ENCODE measurements at places on chromosomes 7 and 10.

GRCh38 chr10:62650411-62650810 is 154.1 kb upstream of the ADO start:
- DNase-seq, result no peak

GRCh38 chr10:133537546-133538545 is 10.7 kb downstream of the CYP2E1 start:
- no peak for DNase-seq

GRCh38 chr7:99554939-99555338 is 3.0 kb upstream of the FAM200A start:
- DNase-seq, result no peak

GRCh38 chr7:114789871-114790311 is 132.0 kb upstream of the MDFIC start:
- peak; percentile 59 for DNase-seq

DNA sequence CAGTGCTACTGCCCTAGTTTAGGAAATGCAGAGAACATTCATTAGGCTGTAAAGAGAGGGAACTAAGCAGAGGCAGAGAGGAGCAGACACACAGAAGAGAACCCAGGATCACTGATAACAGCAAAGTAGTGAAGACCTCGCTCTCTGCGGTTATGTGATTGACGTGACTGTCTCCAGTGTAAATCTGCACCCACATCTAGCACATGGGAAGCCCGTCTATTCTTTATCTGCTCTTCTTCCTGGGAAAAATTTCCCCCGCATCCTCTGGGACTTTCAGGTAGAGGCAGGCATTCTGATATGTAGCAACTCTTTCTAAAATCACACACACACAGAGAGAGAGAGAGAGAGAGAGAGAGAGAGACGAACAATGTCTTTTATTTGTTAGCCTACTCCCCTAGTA is 699.6 kb downstream of the GRID1 start:
- no peak for DNase-seq

GRCh38 chr7:21383227-21384220 is 44.4 kb upstream of the SP4 start:
- no peak for DNase-seq

- DNase-seq, result no peak
Observed at GRCh38 chr10:71314028-71314693, 4.9 kb upstream of the SLC29A3 start.

DNA sequence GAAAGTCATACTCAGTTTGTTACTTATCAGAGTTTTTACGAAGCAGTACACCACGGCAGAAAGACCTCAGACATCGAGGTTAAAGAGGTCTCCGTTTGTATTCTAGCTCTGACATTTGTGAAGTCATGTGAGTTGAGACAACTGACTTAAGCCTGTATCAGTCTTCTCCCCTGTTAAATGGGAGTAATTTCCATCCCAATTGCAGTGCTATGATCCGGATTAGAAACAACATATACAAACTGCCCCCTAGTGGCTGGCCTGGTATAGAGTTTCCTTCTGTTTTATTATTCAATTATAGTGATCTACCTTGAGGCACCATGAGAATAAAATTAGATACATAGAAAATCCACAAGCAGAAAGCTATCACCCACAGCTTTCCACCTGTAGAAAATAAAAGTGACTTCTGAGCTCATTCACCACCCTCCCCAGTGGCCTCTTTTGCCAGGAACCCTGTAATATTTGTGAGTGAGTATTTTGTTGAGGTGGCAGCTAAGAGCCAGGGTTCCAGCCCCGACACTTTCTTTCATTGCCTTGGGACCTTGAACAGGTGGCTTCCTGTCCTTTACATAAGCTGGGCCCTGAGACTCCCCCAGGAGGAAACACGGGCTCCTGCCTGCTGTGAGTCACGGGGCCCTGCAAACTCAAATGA is 607.2 kb upstream of the MGMT start:
- DNase-seq, result no peak

DNA sequence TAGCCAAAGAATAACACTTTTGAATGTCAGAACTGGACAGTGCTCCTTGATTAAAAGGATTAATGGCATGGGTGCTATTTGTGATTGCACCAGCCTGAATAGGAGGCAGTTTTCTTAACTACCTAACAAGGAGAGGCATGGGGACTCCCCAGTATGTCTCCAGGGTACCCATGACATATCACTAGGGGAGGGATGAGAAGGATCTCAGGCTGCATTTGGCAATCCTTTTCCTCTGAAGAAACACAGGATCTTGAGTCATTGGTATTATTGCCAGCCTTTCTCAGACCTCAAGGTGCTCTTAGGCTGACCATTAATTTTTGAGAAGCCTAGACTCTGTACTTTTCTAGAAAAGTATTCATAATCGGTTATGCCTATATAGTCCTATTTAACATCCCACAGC is 77.5 kb upstream of the NPVF start:
- DNase-seq, result no peak

DNA sequence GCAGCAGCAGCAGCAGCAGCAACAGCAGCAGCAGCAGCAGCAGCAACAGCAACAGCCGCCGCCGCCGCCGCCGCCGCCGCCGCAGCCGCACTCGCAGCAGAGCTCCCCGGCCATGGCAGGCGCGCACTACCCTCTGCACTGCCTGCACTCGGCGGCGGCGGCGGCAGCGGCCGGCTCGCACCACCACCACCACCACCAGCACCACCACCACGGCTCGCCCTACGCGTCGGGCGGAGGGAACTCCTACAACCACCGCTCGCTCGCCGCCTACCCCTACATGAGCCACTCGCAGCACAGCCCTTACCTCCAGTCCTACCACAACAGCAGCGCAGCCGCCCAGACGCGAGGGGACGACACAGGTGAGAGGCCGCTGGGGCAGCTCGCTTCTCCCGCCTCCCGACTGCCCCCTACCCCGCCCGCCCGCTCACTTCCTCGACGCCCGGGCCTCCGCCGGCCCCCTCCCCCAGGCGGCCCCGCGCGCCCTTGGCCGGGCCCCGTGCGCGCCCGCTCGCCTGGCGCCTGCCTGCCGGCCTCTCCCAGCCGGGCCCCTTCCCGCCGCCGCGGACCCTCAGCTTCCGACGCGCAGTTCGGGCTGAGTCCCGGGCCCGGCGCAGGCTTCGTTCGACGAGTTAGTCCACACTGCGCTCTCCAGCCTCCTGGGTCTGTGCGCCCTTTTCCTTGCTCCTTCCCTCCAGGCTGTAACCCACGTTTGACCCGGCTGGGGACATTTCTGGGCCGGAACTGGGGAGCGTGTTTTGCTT is 882 bp downstream of the DLX6 start:
- no peak for DNase-seq

DNA sequence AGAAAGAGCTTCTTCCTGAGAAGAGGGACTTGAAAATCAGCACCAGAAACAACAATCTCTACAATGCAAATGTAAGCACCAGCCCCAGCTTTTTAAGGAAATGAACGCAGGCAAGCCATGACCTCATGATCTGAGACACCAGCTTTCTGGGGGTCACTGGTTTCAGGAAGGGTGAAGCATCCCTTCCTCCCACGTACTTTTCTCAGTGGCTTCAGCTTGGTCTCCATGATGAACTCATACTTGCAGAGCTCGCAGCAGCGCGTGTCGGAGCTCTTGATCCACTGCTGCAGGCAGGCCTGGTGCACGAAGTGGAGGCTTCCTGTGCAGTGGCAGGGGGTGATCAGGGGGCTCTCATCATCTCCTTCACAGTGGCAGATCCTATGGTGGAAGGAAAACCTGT is 87.0 kb downstream of the ALOX5 start:
- DNase-seq, result no peak

GRCh38 chr10:133151543-133151972 is 8.5 kb upstream of the KNDC1 start:
- DNase-seq, result no peak

DNA sequence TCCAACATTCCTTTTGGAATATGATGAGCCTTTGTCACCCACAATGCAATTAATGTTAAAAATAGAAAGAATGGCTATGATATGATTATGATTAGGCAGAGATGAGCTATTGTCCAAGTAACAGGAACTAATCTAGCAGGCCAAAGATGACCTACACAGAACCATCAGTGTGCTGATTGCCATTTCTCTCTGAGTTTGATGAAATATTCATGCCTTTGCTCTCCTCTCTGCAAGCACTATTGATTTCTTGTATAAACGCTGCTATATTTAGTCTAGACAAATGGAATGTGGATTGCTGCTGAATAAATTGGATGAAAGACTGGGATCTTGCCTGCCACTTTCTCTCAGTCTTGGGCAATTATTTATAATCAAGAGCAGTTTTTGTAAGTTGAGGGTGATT is 85.4 kb downstream of the HDAC9 start:
- DNase-seq, result no peak

DNA sequence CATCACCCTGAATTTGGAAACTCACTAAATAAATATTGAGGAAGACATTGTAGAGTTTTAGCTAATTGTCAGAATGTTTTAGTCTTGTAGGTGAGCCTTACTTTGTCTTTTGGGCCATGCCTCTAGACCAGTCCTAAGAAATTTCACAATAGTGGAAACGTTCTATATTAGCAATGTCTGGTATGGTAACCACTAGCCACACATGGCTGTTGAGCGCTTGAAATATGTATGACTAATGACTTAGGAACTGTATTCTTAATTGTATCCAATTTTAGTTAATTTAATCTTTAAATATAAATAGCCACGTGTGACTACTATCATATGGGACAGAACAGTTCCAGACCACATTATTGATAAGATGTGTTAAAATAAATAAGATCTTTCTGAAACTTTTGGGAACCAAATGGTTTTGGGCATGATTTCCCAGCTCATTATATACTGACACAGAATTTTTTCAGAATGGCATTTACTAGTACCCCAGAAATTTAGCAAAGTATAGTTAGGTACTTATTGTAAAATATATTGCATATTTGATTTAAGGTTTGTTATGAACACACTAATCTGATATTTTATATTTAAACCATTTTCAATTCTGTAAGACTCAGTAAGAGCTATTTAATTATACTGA is 95.0 kb downstream of the VPS50 start:
- DNase-seq, result peak; percentile 58

- no peak for DNase-seq
Observed at GRCh38 chr10:21814866-21815265, 188.7 kb downstream of the DNAJC1 start.

DNA sequence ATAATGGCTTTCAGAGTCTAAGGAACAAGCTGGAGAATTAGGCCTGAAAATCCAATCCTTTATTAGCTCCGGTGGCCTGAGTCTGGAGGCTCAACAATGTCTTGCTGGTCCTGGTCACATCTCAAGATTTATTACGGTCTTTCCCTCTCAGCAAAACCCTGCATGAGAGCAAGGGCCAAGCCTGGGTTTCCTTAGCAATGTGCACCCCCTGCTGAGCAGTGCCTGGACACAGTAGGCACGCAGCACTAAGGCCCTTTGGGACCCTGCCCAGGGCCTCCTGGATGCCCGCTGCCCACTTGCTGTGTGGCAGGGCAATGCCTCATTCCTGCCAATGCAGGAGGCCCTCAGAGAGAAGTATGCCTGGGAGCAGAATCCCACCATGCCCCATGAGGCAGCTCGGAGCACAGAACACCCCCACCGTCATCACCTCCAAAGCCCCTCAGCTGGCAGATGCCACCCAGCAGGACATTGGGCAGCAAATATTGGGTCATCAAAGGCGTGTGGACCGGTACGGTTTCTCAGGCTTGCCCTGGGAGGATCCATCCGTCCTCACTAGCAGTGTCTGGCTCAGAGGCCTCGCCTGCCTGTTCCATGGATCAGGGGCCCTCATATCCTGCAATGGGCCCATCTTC is 156.4 kb downstream of the OAT start:
- no peak for DNase-seq

GRCh38 chr10:99555825-99556523 is 23.2 kb downstream of the NKX2-3 start:
- no peak for DNase-seq

DNA sequence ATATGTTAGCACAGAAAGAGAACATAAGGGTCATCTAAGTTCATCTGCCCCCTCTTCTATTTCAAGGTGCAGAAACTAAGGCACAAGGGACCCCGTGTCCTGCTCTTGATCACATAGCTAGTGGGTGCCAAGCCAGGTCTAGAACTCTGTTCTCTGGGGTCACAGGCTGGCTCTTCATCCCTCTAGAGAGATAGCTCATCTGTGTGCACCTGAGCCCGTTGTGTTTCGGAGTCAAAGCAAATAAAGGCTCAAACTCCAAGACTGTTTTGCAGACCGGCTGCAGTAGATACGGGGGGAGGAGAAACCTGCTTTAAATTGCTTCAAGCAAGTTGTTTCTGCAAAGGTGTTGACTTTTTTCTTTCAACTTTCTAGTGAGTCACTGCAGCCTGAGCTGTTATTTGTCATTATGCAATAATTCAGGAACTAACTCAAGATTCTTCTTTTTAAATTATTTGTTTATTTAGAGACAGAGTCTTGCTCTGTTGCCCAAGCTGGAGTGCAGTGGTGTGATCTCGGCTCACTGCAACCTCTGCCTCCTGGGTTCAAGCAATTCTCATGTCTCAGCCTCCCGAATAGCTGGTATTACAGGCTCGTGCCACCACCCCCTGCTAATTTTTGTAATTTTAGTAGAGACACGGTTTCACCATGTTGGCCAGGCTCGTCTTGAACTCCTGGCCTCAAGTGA is 6.5 kb downstream of the BLVRA start:
- DNase-seq, result no peak

- DNase-seq, result no peak
Observed at GRCh38 chr10:5697342-5697741, 12.7 kb downstream of the TASOR2 start.

DNA sequence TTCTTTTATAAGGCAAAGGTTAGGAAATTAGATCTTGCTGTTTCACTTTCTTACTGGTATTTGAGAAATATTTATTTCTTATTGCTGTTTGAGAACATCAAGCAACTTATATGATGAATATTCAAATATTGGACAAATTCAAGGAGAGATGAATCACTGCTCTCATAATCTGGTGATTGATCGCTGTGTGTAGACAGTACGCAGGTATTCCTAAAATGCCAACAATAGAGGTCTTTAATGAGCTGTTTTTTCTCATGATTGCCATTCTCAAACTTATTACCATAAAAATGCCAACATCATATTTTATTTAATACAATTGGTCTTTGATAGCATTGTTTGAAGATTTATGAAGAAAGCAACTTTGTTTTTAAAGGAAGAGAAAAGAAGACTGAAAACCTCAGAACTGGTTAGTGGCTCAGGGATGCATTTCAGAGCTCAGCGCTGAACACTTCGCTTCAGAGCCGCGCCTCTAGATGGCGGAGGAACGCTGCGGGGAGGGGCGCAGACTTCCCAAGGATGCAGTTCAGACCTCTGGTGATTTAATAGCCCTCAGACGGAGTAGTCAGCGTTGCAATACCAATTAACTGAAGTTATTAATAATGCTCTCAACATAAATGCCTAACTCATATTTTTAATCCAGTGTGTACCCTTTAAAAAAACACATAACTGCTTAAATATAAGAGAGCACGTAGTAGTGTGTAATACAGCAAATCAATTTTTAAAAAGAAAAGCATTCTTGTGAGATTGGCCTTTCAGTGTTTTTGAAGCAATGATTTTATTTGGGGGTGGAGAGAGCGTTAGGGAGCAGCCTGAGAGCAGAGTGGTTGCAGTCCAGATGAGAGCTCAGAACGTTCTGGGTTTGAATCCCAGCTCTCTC is 38.5 kb upstream of the STEAP4 start:
- DNase-seq, result no peak

Measured in HS-27A (cell line).